Transverse colon (tissue), 4 donors: ENCODE measurements at places on chromosomes 13 and 19. TPM values are rescaled to one million over a fixed set of nuclear protein-coding genes. Genes with fewer than 3 reads are reported as not detected.
A peak's percentile ranks its signal among the peaks of the same experiment; 100 is the strongest.

Gene RINL
- 2.7 TPM for total RNA-seq

Gene ANO8
- total RNA-seq = 73.0 TPM

- no peaks in the 10 kb centered on the region for H3K4me1 ChIP-seq
- no peaks in the 10 kb centered on the region for H3K36me3 ChIP-seq
- no peak overlapping the region for H3K27ac ChIP-seq
- no peak overlapping the region for H3K4me3 ChIP-seq
- H3K27me3 ChIP-seq = no peaks in the 10 kb centered on the region
- no peak for DNase-seq
Measured at GRCh38 chr13:73809561-73809960, 324.6 kb downstream of the KLF12 start.

DNA sequence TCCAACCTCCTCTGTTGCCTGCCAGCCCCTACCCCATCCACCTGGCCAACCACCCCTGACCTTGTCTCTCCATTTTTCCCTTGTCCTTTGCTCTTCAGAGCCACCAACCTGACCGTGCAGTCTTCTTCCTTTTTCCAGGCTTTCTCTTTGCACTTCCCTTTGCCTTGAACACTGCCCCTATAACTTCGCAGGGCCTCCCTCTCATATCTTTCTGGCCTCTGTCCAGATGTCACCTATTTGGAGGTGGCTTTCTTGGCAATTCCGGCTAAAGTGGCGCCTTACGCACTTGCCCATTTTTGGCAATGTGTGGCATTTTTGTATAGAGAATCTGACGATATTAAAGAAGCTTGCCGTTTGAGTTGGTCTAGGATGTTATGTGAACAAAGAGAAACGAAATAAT is 844 bp downstream of the ZNF543 start:
- peaks cover 18% of the 10 kb centered on the region for H3K27me3 ChIP-seq
- peaks cover 3% of the 10 kb centered on the region for H3K36me3 ChIP-seq
- H3K4me1 ChIP-seq = peaks cover 23% of the 10 kb centered on the region
- peak overlapping the region; percentile 92 for H3K4me3 ChIP-seq
- peak overlapping the region; percentile 84 for H3K27ac ChIP-seq
- DNase-seq = no peak

Gene NDFIP2
- total RNA-seq = 93.1 TPM

DNA sequence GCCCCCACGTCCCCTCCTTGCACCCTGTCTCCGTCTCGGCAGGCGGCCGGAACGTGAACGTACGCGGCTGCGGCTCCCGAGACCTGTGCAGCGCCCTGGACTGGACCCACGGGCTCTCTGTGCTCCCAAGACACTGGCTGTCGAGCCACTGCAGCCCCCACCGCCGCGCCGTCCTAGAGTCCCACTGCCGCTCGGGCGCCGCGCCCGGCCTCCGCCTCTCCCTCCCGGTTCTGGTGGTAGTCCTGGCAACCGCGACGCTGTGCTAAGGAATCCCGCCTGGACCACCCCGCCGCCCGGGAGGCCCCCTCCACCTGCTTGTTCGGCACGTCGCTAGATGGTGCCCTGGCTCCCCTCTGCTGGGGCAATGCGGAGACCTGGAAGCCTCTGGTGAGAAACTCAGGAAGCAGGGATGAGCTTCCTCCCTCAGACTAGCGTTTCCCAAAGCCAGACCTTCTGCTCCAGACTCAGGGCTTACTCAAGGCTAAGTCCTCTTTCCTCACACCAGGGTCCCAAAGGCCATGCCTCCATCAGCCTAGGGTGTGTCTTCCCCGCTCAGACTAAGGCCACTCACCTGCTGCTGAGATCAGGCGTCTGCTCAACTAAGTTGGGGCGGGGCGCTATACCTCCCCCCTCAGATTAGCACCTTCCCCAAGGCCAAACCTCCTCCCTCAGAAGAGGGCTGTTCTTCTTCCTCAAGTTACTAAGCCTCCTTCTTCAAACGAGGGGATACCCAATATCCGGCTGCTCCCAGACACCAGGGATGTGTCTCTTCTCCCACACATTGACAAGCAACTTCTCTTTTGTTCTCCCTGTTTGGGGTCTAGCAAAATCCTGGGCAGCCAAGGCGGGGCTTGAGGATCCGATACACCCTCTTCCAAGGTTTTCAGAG is 16.1 kb upstream of the IRGC start:
- H3K4me1 ChIP-seq = peaks cover 3% of the 10 kb centered on the region
- H3K27ac ChIP-seq = peak overlapping the region; percentile 85
- H3K36me3 ChIP-seq = no peaks in the 10 kb centered on the region
- H3K4me3 ChIP-seq = peak overlapping the region; percentile 22

DNA sequence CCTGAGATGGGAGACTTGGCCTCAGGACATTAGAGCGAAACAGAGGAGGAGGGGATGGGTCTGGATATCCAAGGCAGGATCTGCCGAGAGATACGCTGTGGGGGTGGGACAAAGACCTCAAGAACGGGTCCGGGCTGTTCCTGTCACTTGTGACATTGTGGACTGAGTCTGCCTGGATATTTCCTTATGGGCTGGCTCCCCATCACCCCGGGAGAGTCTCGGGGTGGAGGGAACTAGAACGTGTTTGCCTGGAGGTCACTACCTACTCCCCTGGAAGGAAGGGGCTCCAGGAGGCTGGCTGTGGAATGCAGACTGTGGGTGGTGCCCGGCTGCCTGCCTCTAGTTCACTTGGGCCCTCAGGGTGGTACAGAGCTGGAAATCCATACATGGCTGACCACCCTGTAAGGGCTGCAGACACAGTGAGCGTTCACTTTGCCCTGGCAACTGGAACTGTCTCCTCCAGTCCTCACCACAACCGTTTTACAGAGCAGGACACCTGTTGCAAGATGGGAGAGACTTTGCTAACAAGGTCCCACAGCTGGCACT is 26.4 kb downstream of the DNM2 start:
- peaks cover 98% of the 10 kb centered on the region for H3K4me1 ChIP-seq
- no peaks in the 10 kb centered on the region for H3K36me3 ChIP-seq
- H3K4me3 ChIP-seq = no peak overlapping the region
- no peaks in the 10 kb centered on the region for H3K27me3 ChIP-seq

- DNase-seq = no peak
- no peak overlapping the region for H3K27ac ChIP-seq
- no peak overlapping the region for H3K4me3 ChIP-seq
- no peaks in the 10 kb centered on the region for H3K27me3 ChIP-seq
- H3K4me1 ChIP-seq = peaks cover 26% of the 10 kb centered on the region
Measured at GRCh38 chr19:38826856-38827551, 4.6 kb downstream of the ECH1 start.

Gene SYNE4
- total RNA-seq = 2.9 TPM

DNA sequence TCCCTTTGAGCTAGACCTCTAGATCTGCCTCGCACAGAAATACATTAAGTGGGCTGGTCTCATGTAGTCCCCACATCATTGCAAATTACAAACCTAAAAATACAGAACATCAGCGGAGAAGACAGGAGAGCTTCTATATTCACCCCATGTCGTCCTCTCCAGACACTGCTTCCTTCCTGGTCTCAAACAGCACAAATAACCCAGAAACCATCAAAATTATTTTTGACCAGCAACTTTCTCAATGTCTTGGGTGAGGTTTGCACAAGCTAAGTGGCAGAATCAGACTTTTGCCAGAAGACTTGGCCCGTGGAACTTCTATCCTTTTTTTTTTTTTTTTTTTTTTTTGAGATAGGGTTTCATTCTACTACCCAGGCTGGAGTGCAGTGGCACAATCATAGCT is 28.2 kb downstream of the CLEC17A start:
- no peak overlapping the region for H3K27ac ChIP-seq
- H3K27me3 ChIP-seq = no peaks in the 10 kb centered on the region
- H3K36me3 ChIP-seq = no peaks in the 10 kb centered on the region
- H3K4me3 ChIP-seq = no peak overlapping the region
- no peak for DNase-seq

DNA sequence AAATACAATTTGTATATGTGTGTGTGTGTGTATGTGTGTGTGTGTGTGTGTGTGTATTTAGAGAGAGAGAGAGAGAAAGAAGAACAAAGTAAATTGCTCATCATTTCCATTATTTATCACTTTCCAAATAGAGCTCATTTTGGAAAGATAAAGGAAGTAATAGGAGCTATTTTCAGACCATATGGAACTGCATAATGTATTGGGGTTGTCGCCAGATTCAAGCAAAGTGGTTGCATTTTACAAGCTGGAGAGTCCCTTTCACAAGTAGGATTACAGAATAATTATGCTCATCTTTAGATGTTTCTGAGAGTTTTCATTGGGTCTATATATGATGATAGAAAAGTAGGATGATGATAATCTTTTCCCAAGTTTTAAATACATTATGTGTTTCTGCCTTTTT is 842.7 kb upstream of the SLC10A2 start:
- H3K27ac ChIP-seq = no peak overlapping the region
- no peaks in the 10 kb centered on the region for H3K27me3 ChIP-seq
- H3K36me3 ChIP-seq = no peaks in the 10 kb centered on the region
- no peak for DNase-seq

- DNase-seq = no peak
- H3K36me3 ChIP-seq = no peaks in the 10 kb centered on the region
- peaks cover 16% of the 10 kb centered on the region for H3K27me3 ChIP-seq
- no peaks in the 10 kb centered on the region for H3K4me1 ChIP-seq
- H3K4me3 ChIP-seq = no peak overlapping the region
Measured at GRCh38 chr13:28449826-28450773, 44.8 kb downstream of the FLT1 start.

- H3K27ac ChIP-seq = no peak overlapping the region
- H3K27me3 ChIP-seq = no peaks in the 10 kb centered on the region
- no peaks in the 10 kb centered on the region for H3K36me3 ChIP-seq
- DNase-seq = no peak
- no peaks in the 10 kb centered on the region for H3K4me1 ChIP-seq
Measured at GRCh38 chr13:102177431-102177830, 224.4 kb downstream of the FGF14 start.

Gene FOXA3
- 4.2 TPM for total RNA-seq

- no peak for DNase-seq
- H3K27ac ChIP-seq = no peak overlapping the region
- H3K4me3 ChIP-seq = no peak overlapping the region
- H3K36me3 ChIP-seq = no peaks in the 10 kb centered on the region
Measured at GRCh38 chr13:32447894-32448623, 20.1 kb upstream of the N4BP2L1 start.

DNA sequence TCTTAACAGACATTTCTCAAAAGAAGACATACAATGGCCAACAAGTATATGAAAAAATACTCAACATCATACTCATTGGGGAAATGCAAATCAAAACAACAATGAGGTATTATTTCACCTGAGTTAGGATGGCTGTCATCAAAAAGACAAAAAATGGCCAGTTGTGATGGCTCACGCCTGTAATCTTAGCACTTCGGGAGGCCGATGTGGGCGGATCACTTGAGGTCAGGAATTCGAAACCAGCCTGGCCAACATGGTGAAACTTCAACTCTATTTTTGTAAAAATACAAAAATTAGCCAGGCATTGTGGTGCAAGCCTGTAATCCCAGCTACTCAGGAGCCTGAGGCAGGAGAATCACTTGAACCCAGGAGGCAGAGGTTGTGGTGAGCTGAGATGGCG is 22.0 kb downstream of the CEACAM16 start:
- H3K27ac ChIP-seq = no peak overlapping the region

- H3K27me3 ChIP-seq = no peaks in the 10 kb centered on the region
- no peak overlapping the region for H3K27ac ChIP-seq
- no peak overlapping the region for H3K4me3 ChIP-seq
- H3K36me3 ChIP-seq = no peaks in the 10 kb centered on the region
- no peak for DNase-seq
Measured at GRCh38 chr13:111395511-111396393, 75.3 kb downstream of the TEX29 start.

DNA sequence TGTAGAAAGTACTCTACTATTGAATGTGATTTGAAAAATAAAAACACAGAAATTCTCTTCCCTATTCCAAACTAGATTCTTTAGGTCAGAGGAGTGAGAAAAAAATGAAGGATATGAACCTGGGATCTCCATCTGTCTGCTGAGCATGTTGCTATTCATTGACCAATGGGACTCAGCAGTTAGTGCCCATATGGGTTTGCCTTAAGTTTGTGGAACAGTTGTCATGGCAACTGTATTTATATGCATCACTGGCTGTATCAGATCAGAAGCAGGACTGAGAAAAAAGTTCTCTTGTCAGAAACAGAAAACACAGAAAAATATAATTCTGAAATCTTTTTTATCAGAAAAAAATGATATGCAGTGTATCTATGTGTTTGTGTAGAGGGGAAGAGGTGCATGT is 73.3 kb upstream of the ATXN8OS start:
- H3K36me3 ChIP-seq = no peaks in the 10 kb centered on the region
- H3K27ac ChIP-seq = no peak overlapping the region
- H3K4me3 ChIP-seq = no peak overlapping the region
- DNase-seq = no peak

GRCh38 chr19:48812094-48812929 is 1.5 kb upstream of the BCAT2 start:
- peak; percentile 93 for DNase-seq
- H3K4me1 ChIP-seq = peaks cover 40% of the 10 kb centered on the region
- no peaks in the 10 kb centered on the region for H3K27me3 ChIP-seq
- H3K4me3 ChIP-seq = peak overlapping the region; percentile 71
- peak overlapping the region; percentile 92 for H3K27ac ChIP-seq
- no peaks in the 10 kb centered on the region for H3K36me3 ChIP-seq

DNA sequence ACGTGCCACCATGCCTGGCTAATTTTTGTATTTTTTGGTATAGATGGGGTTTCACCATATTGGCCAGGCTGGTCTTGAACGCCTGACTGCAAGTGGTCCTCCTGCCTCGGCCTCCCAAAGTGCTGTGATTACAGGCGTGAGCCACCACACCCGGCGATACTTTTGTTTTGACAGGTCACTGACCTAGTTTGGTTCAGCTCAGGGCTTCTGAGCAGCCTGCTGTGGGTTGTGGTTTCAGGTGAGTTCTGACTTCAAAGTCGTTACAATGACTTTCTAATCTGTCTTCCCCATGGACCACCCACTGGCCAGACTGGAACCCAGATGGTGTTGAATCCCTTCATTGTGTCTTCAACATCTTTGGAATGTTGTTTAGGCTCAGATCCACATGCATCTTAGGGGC is 73.8 kb downstream of the TRPM4 start:
- H3K27ac ChIP-seq = no peak overlapping the region
- H3K36me3 ChIP-seq = no peaks in the 10 kb centered on the region
- no peak overlapping the region for H3K4me3 ChIP-seq
- DNase-seq = no peak
- H3K27me3 ChIP-seq = no peaks in the 10 kb centered on the region

DNA sequence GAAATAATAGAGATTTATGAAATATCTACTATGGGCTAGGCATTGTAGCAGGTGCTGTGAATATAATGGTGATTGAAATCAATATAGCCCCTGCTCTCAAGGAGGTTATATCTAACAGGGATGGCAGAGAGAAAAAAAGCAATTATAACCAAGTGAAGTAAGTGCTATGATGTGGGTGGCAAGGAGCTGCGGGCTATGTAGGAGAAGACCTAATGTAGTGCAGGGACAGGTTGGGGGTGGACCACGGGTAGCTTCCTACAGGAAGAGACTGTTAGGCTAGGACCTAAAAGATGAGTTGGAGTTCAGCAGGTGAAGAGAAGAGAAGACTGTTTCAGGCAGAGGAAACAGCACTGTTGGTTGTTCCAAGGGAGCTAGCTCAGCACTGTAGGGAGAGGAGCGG is 311.0 kb downstream of the KCNRG start:
- no peak for DNase-seq
- peaks cover 8% of the 10 kb centered on the region for H3K4me1 ChIP-seq
- H3K4me3 ChIP-seq = no peak overlapping the region
- H3K27me3 ChIP-seq = no peaks in the 10 kb centered on the region
- no peak overlapping the region for H3K27ac ChIP-seq

Gene CBARP
- total RNA-seq = 0.32 TPM

Gene ZBTB32
- not detected for total RNA-seq

Gene PCDH9
- 0.37 TPM for total RNA-seq

- H3K4me3 ChIP-seq = no peak overlapping the region
- H3K36me3 ChIP-seq = no peaks in the 10 kb centered on the region
- no peak overlapping the region for H3K27ac ChIP-seq
- peaks cover 6% of the 10 kb centered on the region for H3K4me1 ChIP-seq
Measured at GRCh38 chr13:113405481-113406300, 41.8 kb upstream of the GRTP1 start.

Gene CNN1
- 1,121 TPM for total RNA-seq
